ENCODE measurements at places on chromosomes 2 and 18.
A peak's percentile ranks its signal among the peaks of the same experiment; 100 is the strongest.

DNA sequence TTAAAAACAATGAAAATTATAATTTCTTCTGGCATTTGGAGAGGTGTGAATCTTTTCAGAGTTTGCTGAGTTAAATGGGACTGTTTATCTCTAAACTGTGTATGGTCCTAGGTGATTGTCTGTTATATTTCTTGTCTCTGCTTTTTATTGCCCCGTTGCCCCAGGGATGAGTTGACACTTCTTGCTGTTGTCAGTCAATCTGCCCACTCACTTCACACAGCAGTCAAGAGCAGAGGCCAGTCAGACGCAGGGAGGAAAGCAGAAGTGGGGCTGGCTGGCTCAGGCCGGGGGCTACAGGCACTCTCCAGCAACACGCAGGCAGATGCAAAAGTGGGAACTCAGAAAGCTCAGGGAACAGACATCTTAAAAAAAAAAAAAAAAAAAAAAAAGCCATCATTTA lies 365.2 kb downstream of the CLIP4 start:
- DNase-seq: no peak

GRCh38 chr2:42979416-42979869 lies 187.1 kb upstream of the HAAO start:
- no peak for DNase-seq

- no peak for DNase-seq
Observed at GRCh38 chr18:14026199-14026598, 106.0 kb downstream of the ZNF519 start.

- no peak for DNase-seq
Observed at GRCh38 chr2:12592296-12592695, 124.4 kb upstream of the TRIB2 start.

GRCh38 chr2:44959855-44960254 lies 18.4 kb downstream of the SIX3 start:
- DNase-seq: no peak

DNA sequence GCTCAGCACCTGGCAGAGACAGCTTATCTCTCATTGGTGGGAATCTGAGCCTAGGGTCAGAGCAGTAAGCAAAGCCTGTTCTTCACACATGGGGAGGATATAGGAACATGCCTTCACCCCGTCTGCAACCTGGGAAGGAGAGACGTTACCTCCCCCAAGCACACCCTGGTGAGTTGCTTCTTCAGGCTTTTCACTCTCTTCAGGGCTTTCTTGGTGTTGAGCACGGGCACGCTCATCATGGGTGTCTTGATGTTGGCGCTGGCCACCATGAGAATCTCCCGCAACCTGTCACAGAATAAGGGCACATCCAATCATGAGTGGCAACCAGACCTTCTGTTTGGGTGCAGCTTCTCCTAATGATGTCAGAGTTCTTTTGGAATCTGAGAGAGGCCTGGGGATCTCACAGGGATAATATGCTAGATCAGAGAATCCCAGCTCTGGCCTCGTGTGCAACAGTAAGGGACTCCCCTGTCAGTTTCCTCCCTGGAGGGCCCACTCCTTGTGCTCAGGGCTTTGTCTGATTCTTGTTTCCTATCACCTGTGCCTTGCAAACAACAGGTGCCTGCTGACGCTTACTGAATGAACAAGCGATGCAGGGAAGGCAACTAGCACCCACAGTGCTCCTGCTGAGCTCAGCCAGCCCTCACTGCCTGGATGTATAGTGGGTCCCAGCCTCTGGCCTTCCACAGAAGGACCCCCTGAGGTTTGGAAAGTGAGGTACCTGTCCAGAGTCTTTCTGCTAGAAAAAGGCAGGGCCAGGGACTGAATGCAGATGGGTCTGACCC lies 66.3 kb downstream of the POLR1A start:
- DNase-seq: no peak

GRCh38 chr2:58054264-58054663 lies 7.7 kb downstream of the VRK2 start:
- peak; percentile 65 for DNase-seq

GRCh38 chr2:96769814-96770213 lies 9.1 kb downstream of the CNNM4 start:
- no peak for DNase-seq

- DNase-seq: no peak
Observed at GRCh38 chr2:39546937-39547336, 109.9 kb upstream of the MAP4K3 start.

- DNase-seq: no peak
Observed at GRCh38 chr2:235506997-235507615, 13.3 kb downstream of the AGAP1 start.

- no peak for DNase-seq
Observed at GRCh38 chr2:134335601-134336000, 81.7 kb downstream of the MGAT5 start.

DNA sequence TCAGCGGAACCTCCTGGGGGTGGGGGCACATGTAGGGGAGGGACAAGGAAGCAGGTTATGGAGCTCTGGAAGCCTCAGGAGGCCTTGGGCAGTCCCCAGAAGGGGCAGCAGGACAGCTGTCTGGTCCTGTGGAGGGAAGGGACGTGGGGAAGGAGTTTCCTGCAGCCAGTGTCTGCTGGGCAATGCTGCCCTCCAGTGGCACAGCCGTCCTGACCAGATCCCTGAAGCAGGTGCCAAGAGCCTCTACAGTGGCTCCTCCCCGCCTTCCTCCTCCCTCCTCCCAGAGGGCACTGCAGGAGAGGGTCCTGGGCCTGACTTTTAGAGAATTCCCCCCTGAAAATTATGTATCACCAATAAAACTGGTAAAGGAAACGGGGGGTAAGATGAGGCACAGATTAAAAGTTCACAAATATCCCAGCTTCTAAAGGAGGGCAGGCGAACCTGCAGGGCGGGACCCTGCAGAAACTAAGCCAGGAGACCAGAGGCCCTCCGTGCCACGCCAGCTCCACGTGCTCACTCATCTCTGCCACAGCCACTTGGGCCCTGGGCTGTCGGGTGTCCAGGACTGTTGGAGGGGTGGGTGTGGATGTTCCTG lies 258.5 kb downstream of the TWIST2 start:
- DNase-seq: no peak

DNA sequence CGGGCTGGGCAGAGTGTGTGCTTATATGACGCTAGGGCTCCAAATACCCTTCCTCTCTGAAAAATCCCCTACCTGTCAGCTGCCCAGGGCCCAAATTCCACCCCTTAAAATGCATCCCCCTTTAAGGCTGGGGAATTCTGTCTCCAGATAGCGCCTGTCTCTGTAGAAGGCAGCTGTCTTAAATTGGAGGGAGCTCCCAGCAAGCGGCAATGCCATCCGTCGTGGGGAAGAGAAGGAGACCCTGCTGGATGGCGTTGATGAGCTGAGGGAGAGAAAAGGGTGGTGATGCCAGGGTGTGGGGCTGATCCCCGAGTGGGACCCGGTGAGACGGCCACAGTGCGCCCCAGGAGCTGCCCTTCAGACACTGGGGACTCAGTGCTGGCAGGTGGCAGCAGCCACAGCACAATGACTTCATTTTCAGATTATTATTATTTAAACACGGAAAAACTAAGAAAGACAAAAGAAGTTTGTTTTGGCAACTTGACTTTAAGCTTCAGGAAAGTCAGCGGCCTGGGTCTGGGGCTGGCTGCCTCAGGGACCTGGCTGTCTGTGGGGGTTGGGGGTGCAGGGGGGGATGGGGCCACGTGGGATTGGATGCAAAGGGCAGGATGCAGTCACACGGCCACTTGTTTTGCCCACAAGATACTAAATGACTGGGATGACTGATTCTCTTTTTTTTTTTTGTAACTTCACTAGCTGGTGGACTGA lies 152.8 kb downstream of the TFCP2L1 start:
- DNase-seq: no peak

GRCh38 chr2:221486106-221486505 lies 86.0 kb downstream of the EPHA4 start:
- no peak for DNase-seq

All from GF-D8 (cell line).